AG04450 (cell line): ENCODE measurements at places on chromosomes 13 and 19.

DNA sequence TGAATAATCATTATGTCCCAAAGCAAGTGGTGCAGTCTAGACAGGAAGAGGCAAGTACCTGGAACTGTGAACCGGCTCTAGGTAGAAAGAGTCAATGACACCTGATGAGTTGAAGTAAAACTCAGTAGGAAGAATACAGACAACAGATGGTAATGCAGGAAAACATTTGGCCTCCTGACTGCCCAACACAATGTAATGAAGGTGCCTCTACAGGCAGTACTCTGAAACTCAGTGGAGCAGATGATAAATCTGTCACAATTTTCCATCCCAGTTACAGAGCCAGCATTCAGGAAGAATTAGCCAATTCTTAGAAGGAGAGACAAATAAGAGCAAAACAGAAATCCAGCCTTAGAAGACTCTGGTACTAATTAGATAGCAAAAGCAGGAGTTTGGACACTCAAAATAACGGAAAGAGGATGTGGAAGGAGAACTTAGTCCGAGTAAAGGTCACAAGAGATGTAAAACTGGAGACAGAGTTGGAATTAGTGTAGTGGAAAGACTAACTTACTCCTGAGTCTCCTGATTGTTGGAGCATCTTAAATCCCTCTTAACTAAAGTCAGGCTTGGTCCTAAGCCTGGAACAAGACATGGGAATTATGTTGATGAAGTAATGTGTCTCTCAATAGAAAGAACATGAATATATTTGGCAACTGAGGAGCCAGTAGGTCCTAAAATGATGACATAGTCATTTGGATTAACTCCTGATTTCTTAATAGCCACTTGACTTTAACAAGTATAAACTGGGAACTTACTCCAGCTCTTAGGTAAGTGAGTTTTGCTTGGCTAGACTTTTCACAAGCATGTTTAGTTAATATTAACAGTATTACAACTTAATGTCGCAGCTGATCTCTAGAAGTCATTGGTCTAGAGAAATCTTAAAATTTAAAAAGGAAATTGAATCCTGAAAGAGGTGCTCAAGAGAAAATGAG lies 457.3 kb upstream of the MIR17HG start:
- DNase-seq, result no peak

- DNase-seq, result no peak
These were observed 2613.9 kb upstream of the PCDH20 start for GRCh38 chr13:64029343-64030093.

DNA sequence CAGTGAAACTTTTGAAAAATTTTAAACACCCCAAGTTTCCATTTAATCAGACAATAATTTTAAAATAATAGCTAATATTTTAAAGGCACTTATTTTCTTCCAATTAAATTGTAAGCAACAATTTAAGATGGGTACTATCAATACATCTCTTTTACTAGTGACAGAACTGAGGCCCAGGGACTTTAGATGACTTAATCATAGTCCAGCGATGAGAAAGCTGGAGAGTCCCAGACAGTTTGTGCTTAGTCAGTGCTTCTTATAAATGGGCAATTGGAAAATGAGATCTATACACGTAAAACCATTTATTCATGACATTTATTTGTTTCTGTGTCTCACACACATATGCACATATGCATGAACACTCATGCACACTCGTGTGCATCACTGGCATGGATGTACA lies 2063.5 kb downstream of the PCDH9 start:
- no peak for DNase-seq

- no peak for DNase-seq
These were observed 83.9 kb downstream of the OLFM4 start for GRCh38 chr13:53112522-53112921.

DNA sequence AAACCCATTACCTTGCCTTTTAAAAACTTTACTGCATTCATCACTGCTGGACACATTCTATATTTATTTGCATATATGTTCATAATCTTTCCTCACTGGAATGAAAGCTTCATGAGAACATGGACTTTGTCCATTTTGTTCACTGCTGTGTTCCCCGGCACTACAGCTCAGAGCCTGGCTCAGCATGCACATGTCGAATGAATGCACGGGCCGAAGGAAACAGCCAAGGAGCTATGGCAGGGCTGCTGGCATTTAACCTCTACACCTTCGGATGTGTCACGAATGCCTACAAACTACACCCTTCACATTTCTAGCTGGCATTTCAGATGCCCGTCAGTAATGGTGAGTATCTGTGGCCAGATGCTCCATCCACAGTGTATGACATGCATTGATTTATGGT lies 7.6 kb downstream of the MTIF3 start:
- DNase-seq, result no peak

GRCh38 chr13:113186061-113186900 lies 22.2 kb downstream of the PCID2 start:
- no peak for DNase-seq

- no peak for DNase-seq
These were observed 7.5 kb upstream of the GPR183 start for GRCh38 chr13:99314640-99315176.

DNA sequence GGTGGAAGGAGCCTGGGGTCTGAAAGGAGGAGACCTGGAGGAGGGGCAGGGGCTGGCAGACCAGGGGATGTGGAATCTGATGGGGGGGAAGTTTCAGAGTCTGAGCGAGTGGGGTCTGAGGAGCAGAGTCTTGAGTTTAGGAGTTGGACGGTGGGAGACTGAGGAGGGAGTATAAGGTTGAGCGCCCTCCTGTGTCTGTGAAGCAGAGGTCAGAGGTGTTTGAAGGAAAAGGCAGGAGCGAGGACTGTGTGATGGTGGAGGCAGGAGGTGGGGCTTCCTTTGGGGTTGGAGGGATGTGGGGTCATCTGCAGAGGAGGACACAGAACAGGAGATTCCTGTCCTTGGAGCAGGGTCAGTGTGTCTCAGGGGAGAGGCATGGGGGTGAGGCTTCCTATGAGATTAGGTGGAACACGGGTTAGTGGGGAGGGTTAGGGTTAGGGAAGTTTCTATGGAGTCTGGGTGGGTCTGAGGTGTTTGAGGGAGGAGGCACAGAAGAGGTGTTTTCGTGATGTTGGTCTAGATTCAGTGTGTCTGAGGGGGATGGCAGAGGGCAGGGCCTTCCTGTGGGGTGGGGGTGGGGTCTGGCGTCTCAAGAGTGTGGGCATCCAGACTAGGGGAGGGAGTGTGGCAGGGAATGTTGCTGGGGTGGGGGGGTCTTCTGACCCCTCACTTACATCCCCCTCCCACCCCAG lies 8.3 kb downstream of the RYR1 start:
- DNase-seq, result no peak

- DNase-seq, result no peak
These were observed 5.6 kb downstream of the RANBP3 start for GRCh38 chr19:5972355-5972731.

GRCh38 chr13:99476648-99477047 lies 24.6 kb upstream of the TM9SF2 start:
- no peak for DNase-seq

DNA sequence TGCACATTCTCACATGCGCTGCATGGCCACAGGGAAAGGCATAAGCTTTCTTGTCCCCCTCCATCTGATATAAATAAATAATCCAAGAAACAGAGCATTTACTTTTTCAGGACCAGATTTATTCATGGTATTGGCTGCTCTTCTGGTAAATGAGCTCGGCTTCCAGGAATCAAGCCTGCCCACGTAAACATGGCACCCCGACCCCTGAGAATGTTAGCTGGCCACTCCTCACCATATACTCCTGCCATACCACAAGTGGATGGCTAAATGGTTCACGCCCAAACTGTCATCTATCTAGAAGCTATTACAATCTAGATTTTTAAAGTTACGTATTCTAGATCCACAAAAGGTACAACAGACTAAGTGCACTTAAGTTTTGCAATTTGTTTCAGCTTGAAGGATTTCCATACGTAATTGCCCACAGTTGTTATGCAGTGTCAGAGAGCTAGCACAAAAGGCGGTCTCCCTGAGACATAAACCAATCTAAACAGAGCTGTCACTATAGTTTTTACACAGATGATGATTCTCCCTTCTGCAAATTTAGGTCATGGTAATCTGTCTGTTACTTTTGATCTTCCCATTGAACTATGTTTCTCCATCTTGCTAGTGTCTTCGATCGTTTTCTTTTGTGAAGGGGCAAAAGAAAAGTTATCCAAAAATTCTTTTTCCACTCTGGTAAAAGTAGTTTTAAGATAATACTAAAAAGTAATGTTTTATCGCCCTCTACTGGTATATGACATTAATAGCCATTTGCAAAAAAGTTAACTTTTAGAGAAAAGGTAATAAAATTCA lies 16.2 kb upstream of the FOXO1 start:
- no peak for DNase-seq

DNA sequence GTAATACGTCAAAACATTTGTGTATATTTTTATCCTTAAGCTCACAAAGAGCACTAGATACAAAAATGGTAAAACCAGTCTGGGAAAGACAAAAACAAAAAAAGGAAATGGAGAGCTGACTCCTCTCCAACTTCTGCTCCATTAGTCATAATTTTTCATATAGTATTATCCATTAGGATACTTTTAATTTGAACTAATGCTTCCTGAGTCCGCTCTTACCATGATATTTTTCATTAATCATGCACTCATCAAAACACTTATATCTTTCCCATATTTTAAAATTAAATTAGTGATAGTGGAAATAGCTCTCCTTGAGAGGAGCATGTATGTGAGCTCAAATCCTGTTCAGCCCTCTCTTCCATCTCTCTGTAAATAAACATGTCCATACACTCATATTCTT lies 1093.0 kb upstream of the MIR17HG start:
- no peak for DNase-seq

DNA sequence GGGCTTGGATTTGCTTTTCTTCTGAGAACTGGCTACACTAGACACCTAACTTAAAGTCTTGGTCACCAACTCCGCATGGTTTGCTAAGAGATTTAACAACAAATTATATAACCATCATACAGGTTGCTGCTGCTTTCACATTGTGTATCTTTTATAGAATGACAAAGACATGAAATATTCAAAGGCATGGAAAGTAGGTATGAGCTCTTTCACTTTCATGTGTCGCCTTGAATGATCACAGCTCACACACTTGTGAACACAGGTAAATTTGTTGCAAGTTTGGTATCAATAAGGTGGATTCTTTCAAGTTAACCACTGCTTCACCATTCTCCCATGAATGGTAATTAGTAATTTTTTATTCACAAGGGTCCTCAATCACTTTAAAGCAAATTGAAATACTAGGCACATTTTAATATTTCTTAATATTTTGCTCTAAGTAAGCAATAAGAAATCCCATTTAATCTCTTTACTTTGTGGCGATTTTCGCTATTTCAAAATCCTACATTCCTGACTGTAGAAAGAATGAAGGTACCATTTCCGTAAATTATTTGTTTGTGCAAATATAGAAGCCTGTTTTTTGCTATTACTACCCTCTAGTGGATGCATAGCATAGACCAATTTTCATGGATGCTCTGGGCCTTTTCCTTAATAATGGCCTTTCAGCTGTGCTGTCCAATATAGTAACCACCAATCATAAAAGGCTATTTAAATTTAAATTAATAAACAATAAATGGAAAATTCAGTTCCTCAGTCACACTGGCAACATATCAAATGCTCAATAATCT lies 45.5 kb upstream of the FREM2 start:
- DNase-seq, result no peak

GRCh38 chr13:97425590-97425989 lies 8.4 kb upstream of the RAP2A start:
- DNase-seq, result no peak

GRCh38 chr13:94346261-94347019 lies 133.0 kb downstream of the DCT start:
- DNase-seq, result no peak

- no peak for DNase-seq
These were observed 9.3 kb upstream of the PSPC1 start for GRCh38 chr13:19791953-19792537.

DNA sequence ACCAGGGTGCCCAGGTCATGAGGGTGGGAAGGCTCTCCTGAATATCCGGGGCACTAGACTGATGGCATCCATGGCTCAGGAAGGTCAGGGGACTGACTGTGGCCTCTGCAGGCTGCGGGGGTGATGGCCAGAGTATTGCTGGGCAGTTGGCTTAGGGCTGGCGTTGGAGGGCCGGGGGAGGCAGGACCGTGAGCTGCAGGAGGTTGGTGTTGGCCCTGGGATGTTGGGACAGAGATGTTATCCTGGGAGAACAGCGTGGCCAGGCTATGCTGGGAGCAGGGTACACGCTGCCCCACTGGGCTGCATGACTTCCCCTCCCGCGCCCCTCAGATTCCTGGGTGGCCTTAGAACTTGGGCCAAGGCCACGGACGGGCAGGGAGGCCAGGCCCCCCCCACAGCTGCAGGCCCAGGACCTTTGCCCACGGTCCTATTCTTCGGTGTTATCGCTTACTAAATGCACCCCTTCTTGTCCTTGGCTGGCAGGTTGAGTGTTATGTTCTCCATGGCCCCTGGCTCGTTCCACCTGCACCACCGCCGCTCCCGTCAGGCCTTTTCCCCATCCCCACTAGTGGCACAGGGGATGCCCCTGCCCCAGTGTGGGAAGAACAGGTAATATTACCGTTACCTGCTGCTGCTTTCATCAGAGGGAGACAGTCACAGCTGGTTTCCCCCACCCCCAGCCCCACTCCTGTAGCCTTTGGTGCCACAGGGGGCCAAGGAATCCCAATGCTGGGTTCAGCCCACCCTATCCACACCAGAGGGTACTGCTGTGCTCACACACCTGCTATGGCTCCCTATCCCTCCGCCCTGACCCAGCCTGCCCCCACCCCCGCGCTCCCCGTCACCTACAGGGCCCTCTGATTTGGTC lies 3.2 kb upstream of the ISYNA1 start:
- no peak for DNase-seq

GRCh38 chr13:45779901-45780300 lies 71.7 kb downstream of the SIAH3 start:
- no peak for DNase-seq

- DNase-seq, result peak; percentile 72
These were observed 314.2 kb downstream of the DLEU7 start for GRCh38 chr13:50529154-50529882.

DNA sequence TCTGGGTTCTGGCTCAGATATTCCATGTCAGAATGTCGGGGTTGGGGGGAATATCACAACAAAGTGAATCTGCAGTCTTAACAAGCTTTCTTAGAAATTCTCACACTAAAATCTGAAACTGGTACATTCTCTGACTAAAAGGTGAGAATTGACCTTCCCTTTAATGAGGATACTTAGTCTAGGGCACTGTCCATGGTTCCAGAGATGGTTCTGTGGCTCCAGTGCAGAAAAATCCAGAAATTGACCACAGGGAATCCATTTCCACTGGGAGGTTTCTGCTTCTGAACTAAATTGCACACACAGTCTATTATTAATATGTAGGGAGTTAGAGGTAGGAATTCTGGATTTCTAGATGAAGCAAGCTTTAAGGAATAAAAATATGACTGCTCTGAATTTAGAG lies 171.6 kb upstream of the OBI1 start:
- no peak for DNase-seq

GRCh38 chr19:2274931-2275535 lies 6.9 kb downstream of the PEAK3 start:
- DNase-seq, result no peak
